ENCODE measurements at places on chromosomes 7 and 10. TPM values are rescaled to one million over a fixed set of nuclear protein-coding genes. Genes with fewer than 3 reads are reported as not detected.

Gene PPP1R3C
- not detected for total RNA-seq

Gene ZNF503
- 2.3 TPM for total RNA-seq

Gene AGAP5
- total RNA-seq, result 2.9 TPM

Gene HIF1AN
- 14.1 TPM for total RNA-seq

Gene MRLN
- not detected for total RNA-seq

Gene GPR26
- not detected for total RNA-seq

Gene TUBB8
- total RNA-seq, result not detected

Gene CLDN3
- total RNA-seq, result not detected

Gene C10orf67
- not detected for total RNA-seq

Gene MAGI2
- total RNA-seq, result 3.5 TPM

Gene LIPJ
- total RNA-seq, result not detected

Gene GDF10
- total RNA-seq, result not detected

Gene GIMAP2
- 3.8 TPM for total RNA-seq

Gene ANKMY2
- total RNA-seq, result 9.9 TPM
